A172 (cell line): ENCODE measurements at places on chromosomes 4 and X. TPM values are rescaled to one million over a fixed set of nuclear protein-coding genes. Genes with fewer than 3 reads are reported as not detected.

The SPANXD gene
- not detected in 2 replicates for total RNA-seq

The SSX3 gene
- not detected in 2 replicates for total RNA-seq

The MAGEA2B gene
- 0.77 TPM in 1 of 2 replicates, not detected in the other for total RNA-seq

The MAGEA2 gene
- 0.12 TPM in 1 of 2 replicates, not detected in the other for total RNA-seq

The KCTD8 gene
- total RNA-seq, result not detected in 2 replicates

The PFKFB1 gene
- not detected in 2 replicates for total RNA-seq

The USP27X gene
- 1.6 and 2.7 TPM in 2 replicates for total RNA-seq

The SPANXB1 gene
- total RNA-seq, result 5.3 and 5.5 TPM in 2 replicates

The PCDH18 gene
- total RNA-seq, result 2.5 and 4.2 TPM in 2 replicates

The GAGE12F gene
- 0.71 and 1.1 TPM in 2 replicates for total RNA-seq

The DMD gene
- 17.6 and 29.7 TPM in 2 replicates for total RNA-seq

The PPARGC1A gene
- 2.1 and 3.1 TPM in 2 replicates for total RNA-seq

The CD99 gene
- 464 and 705 TPM in 2 replicates for total RNA-seq

The MYOZ2 gene
- total RNA-seq, result 0.10 TPM in 1 of 2 replicates, not detected in the other

The HTN3 gene
- total RNA-seq, result not detected in 2 replicates

The KLB gene
- total RNA-seq, result not detected in 2 replicates

The FGF5 gene
- 0.91 and 1.5 TPM in 2 replicates for total RNA-seq

The STS gene
- 1.9 and 2.3 TPM in 2 replicates for total RNA-seq

The IGSF1 gene
- 0.02 TPM in 1 of 2 replicates, not detected in the other for total RNA-seq

The OTUD6A gene
- not detected in 2 replicates for total RNA-seq

- DNase-seq, result peak; percentile 17
Observed at GRCh38 chr4:126727461-126727860, 905.3 kb upstream of the INTU start.

DNA sequence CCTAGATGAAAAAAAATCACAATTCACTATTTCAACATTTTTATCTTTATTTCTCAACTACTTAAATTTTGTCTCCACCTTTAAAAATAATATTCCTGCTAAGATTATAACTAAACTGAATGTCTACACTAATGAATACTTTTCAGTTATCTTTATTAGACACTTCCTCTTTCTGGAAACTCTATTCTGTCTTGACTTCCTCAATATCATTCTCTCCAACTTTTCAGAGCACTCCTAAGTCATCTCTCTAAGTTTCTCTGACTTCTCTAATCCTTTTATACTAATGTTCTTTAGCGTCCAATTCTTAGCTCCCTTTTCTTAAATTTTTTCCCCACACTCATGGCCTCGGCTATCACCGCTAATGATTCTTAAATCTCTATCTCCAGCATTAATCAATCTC is 374.2 kb downstream of the FBXO8 start:
- DNase-seq, result no peak

GRCh38 chrX:41895826-41896225 is 27.5 kb downstream of the CASK start:
- no peak for DNase-seq

GRCh38 chr4:40986375-40986774 is 228.0 kb downstream of the APBB2 start:
- DNase-seq, result no peak

DNA sequence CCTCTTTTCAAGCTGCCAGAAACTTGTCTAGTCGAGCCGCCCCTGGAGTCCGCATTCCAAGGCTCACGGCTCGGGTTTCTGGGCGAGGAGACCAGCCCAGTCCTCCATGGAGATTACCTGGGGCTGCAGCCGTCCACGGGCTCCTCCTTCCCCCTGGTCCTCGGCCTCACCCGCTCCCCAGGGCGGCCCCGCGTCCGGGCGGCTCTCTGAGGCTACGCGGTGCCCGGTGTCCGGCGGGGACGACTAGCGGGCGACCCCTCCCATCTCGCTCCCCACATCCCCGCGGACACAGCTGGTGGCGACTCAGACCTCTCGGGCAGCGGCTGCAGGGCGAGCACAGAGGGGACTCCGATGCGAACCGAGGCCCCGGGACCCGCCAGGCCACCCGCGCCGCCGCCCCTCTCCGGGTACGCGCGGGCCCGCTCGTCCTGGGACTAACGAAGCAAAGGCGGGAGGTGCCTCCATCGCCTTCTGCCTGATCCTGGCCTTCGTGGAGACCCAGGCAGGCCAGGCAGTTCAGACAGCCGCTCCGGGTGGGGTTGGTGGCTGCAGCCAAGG is 159.4 kb downstream of the TRAM1L1 start:
- DNase-seq, result no peak

DNA sequence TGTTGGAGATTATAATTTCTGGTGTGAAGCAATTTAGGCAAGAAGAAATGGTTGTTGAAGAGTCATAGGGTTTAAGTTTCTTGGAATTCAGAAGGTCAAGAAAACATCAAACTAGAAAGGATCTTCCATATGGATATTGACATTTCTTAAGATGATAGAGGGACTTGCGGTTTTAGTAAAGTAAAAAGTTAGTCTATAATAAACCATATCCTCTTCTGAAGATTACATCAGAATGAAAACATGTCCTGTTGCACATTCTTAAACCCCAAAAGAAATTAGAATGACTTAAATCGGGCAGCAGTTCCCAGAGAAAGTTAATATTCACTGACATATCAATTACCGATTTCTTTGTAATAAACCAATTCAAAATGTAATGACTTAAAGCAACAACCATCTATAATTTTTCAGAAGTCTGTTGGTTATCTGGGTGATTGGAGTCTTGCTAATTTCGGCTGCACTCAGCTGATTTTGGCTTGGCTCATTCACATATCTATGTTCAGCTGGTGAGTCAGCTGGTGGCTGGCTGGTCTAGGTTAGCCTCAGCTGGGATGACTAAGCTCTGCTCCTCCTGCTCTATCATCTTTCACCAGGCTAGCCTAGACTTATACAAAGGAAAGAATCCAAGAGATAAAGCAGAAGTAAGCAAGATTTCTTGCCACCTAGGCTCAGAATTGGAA is 24.4 kb upstream of the DYNLT3 start:
- DNase-seq, result peak; percentile 88

- no peak for DNase-seq
Observed at GRCh38 chr4:2964706-2965258, 1.4 kb downstream of the GRK4 start.

DNA sequence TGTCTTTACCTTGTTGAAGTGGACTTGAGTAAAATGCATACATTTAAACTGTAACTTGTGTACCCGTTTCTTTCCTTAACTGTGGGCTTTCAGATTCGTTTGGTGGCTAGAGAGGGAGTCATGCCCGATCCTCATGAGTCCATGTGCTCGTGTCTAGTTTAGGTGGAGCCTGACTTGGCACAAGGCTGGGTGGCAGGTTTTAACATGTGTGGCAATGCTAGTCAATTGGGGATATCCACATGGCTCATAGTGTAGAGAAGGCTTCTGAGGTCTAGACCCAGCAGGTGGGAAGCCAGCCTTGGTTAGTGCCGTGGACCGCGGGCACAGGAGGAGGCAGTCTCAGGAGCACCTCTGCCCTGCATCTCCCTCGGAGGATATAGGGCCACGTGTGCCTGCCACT is 48.5 kb upstream of the CLCN4 start:
- DNase-seq, result no peak

DNA sequence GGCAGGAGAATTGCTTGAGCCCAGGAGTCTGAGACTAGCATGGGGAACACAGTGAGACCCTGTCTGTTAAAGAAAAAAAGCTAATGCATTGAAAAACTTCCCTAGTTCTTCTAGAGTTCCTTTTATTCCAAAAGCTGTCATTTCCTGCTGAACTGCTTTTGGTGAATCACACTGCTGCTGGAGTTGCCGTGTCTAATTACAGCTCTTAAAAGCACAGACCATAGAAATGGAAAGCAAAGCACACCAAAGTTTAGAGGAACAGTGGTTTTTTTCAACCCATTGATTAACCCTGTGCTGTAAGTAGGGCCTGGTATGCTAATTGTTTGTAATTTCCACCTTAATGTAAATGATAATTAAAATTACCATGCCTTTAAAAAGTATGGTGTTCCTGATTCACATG is 52.4 kb downstream of the SEPTIN11 start:
- no peak for DNase-seq

- DNase-seq, result no peak
Observed at GRCh38 chr4:52263607-52264006, 212.5 kb downstream of the SPATA18 start.

DNA sequence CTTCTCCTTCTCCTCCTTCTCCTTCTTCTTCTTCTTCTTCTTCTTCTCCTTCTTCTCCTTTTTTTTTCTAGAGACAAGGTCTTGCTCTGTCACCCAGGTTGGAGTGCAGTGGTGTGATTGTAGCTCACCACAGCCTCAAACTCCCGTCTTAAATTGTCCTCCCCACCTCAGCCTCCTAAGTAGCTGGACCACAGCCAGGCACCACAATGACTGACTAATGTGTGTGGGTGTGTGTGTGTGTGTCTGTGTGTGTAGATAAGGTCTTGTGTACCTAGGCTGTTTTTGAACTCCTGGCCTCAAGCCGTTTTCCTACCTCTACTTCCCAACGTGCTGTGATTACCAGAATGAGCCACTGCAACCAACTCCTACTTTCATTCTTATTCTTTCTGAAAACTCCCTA is 390.9 kb downstream of the ADAM29 start:
- no peak for DNase-seq

DNA sequence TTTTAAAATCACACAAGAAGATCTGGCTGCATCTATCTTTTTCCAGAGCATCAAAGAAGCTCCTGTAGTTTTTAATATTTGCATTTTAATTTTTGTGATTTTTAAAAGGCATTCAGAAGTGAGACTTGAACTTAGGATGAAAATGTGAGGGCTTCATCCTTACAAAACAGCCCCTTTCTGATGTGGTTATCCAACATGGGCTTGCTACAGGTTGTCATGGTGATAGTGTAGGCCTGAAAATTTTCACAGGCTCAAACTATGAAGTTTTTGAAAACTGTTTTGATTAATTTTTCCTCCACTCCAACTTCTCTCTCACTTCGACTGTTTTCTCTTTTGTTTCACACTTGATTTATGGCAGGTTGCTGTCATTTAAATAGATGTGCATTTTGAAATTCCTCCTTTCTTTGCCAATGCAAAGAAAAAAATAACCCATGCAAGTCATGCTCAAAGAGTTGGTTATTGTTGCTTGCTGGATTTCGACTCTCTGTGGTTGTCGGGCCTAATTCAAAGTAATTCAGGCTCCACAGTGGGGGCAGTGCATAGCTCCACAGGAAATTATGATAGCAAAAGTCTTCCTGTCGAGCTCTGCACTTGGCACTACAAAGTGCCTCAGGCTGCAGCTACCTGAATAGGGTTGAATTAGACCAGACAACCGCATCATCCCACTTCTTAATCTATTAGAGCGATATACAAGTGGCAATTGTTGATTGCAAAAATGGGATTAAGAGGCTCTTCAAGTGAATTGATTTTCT is 201.0 kb upstream of the GPR101 start:
- no peak for DNase-seq

DNA sequence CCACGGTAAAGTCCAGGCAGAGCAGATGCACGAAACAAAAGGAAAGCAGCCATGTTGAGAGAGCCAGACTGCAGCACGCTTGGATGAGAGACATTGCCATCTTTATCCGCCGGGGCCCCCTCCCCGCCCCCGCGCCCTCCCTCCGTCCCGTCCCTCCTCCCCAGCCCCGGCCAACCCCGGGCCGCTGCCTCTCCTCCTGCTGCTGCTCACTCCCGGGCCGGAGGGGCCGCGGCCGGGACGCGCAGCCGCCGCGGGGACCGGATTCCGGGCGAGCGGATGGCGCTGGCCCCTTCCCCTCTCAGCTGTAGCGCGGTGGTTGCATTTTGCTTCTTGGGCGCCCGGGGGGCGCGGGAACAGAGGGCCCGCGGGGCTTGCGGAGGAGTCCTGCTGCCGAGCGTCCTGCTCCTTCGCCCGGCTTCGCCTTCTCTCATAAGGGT is 542 bp downstream of the RNF150 start:
- DNase-seq, result peak; percentile 6

GRCh38 chrX:107684956-107685385 is 56.7 kb downstream of the PRPS1 start:
- peak; percentile 18 for DNase-seq

GRCh38 chr4:2733001-2733843 is 22.9 kb downstream of the TNIP2 start:
- DNase-seq, result no peak

DNA sequence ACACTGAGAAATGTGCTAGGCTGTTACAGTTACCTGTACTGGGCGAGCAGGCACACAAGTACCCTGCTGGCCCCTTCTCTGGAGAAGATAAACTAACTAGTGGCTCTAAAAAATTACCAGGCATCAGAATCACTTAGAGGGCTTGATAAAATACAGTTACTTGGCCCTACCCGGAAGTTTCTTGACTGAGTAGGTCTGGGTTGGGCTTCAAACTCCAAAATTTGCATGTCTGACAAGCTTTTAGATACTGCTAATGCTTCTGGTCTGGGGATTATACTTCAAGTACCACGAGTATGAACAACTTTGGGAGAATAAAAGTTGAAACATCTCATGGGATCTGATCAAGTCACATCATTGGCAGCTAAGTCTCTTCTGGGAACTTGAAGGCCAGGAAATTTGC is 30.8 kb downstream of the CEP135 start:
- DNase-seq, result no peak

DNA sequence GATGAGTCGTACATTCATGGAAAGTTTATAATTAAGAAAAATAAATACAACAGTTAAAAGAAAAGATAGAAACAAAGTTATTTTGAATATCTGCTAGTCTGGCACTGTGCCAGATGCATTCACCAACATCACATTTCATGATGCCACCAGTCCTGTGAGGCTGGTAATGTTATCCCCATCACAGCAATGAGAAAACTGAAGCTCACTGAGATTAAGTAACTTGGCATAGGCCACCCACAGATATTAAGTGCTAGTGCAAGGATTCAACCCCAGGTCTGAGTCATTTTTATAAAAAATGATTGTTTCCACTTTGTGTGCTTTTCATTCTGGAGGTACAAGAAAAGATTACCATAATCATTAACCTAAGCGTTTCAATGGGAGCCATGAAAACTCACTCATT is 65.0 kb upstream of the IL15 start:
- no peak for DNase-seq

- no peak for DNase-seq
Observed at GRCh38 chr4:150781191-150781590, 199.2 kb downstream of the MAB21L2 start.
